ENCODE measurements at places on chromosomes 5 and 9.

- no peaks in the 10 kb centered on the region for H3K27me3 ChIP-seq
- no peaks in the 10 kb centered on the region for H3K4me1 ChIP-seq
Measured at GRCh38 chr5:29230591-29230990, 1962.9 kb upstream of the CDH6 start.

DNA sequence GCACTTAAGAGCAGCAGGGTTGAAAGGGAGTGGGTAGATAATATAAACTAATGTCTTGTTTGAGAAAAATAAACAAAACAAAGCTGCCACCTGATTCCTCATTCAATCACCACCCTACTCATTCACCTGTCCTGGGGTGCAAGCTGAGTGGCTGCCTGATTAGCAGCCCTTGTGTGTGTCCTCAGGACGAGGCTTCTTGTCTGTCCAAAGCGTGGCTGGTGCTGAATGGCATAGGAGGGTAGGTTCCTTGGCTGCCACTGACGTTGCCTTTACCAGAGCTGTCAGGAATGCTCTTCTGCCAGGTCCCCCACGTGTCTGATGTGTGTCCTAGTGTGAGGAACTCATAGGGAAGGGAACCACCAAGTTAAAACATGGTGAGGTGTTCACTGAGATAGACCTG lies 146.6 kb upstream of the SLC24A2 start:
- no peaks in the 10 kb centered on the region for H3K36me3 ChIP-seq
- no peaks in the 10 kb centered on the region for H3K27me3 ChIP-seq
- DNase-seq, result no peak

DNA sequence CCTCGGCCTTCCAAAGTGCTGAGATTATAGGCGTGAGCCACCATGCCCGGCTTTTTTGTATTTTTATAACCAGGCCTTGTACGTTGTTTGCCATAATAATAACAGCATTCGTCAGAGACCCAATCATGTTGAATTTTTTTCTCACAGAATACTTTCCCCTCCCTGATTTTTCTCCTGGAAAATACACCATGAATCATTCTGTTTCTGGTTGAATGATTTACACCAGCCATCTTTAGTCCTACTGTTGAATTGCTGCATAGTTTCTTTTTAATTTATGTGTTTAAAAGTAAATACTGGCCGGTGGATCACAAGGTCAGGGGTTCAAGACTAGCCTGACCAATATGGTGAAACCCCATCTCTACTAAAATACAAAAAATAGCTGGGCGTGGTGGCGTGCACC lies 3.5 kb downstream of the CNOT8 start:
- no peak overlapping the region for H3K27ac ChIP-seq
- DNase-seq, result no peak
- peaks cover 4% of the 10 kb centered on the region for H3K4me1 ChIP-seq
- H3K36me3 ChIP-seq, result peaks cover 45% of the 10 kb centered on the region
- no peaks in the 10 kb centered on the region for H3K27me3 ChIP-seq

GRCh38 chr9:98707166-98708102 lies 1.3 kb downstream of the GABBR2 start:
- H3K27ac ChIP-seq, result no peak overlapping the region
- H3K27me3 ChIP-seq, result peaks cover 78% of the 10 kb centered on the region
- H3K4me1 ChIP-seq, result peaks cover 2% of the 10 kb centered on the region
- H3K36me3 ChIP-seq, result no peaks in the 10 kb centered on the region

DNA sequence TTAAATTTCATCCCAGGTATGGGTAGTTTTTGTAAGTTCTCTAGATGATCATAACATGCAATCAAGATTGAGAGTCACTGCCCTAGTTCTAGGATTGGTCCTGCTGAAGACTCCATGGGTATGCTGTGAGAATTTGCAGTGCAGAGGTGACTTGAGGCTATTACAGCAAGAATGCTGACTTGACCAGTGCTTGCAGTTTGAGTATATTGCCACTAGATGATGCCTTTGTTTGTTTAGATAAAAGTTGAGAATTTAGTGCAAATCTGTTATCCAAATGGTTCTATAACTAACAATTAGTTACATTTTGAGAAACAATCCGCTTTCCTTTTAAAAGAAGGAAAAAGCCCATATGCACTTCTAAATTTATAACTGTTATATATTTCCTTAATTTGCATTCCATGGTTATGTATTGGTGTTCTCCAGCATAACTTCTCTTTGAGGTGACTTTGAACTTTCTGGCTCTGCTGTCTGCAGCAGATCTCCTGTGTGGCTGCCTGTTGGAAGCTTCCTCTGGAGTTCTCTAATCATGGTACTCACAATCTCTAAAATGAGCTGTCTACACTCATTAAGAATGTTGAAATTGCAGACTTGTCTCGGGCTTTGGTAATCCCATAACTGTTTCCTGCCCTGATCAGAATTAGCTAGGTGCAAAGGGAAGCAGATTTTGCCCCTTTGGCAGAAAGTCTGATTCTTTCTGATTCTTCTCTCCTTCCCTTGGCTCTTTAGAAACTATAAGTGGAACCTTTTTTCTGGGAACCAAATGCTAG lies 24.9 kb downstream of the MELK start:
- no peaks in the 10 kb centered on the region for H3K4me1 ChIP-seq

DNA sequence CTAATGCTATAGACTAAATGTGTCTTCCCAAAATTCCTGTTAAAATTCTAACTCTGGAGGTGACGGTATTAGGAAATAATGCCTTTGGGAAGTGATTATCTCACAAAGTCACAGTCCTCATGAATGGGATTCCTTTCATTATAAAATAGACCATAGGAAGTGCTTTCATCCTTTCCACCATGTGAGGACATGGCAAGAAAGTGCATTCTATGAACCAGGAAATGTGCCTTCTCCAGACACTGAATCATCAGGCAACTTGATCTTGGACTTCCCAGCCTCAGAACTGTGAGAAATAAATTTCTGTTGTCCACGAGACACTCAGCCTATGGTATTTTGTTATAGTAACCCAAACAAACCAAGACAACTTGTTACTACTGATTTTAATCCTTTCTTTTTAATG lies 582.4 kb upstream of the C9orf72 start:
- H3K36me3 ChIP-seq, result no peaks in the 10 kb centered on the region
- H3K4me1 ChIP-seq, result peaks cover 1% of the 10 kb centered on the region
- no peak overlapping the region for H3K4me3 ChIP-seq
- DNase-seq, result no peak
- no peak overlapping the region for H3K27ac ChIP-seq
- no peaks in the 10 kb centered on the region for H3K27me3 ChIP-seq

GRCh38 chr5:147436596-147436995 lies 73.3 kb downstream of the DPYSL3 start:
- H3K27me3 ChIP-seq, result no peaks in the 10 kb centered on the region
- no peak for DNase-seq
- peak overlapping the region; percentile 63 for H3K27ac ChIP-seq
- peaks cover 28% of the 10 kb centered on the region for H3K4me1 ChIP-seq
- no peak overlapping the region for H3K4me3 ChIP-seq
- peaks cover 64% of the 10 kb centered on the region for H3K36me3 ChIP-seq

GRCh38 chr5:124669956-124670721 lies 76.3 kb downstream of the ZNF608 start:
- H3K36me3 ChIP-seq, result no peaks in the 10 kb centered on the region
- H3K27ac ChIP-seq, result no peak overlapping the region
- DNase-seq, result no peak
- peaks cover 22% of the 10 kb centered on the region for H3K4me1 ChIP-seq
- no peaks in the 10 kb centered on the region for H3K27me3 ChIP-seq

- DNase-seq, result no peak
- H3K4me3 ChIP-seq, result no peak overlapping the region
- no peak overlapping the region for H3K27ac ChIP-seq
Measured at GRCh38 chr9:137703842-137704508, 85.2 kb downstream of the EHMT1 start.

DNA sequence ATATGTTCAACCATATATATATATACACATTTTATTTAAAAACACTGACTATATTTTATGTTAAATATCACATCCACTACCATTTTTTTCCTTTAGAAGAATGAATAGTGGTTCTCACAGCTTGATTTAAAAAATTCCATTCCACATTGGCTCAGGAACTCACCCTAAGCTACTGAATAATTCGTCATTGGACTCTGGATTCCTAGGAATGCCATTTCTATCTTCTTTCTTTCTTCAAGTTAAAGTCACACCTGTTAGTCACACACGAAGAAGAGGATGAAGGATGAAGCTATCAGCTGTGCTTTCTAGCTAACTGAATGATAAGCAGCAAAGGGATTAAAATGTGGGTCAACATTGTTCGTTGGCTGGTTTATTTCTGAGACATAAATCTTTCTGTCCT lies 7.9 kb downstream of the ELOVL7 start:
- H3K27me3 ChIP-seq, result no peaks in the 10 kb centered on the region
- peaks cover 2% of the 10 kb centered on the region for H3K4me1 ChIP-seq
- no peak overlapping the region for H3K27ac ChIP-seq
- no peak overlapping the region for H3K4me3 ChIP-seq
- no peak for DNase-seq
- no peaks in the 10 kb centered on the region for H3K36me3 ChIP-seq

- no peak overlapping the region for H3K27ac ChIP-seq
- peaks cover 14% of the 10 kb centered on the region for H3K4me1 ChIP-seq
- H3K4me3 ChIP-seq, result peak overlapping the region; percentile 53
- H3K36me3 ChIP-seq, result no peaks in the 10 kb centered on the region
- peaks cover 24% of the 10 kb centered on the region for H3K27me3 ChIP-seq
Measured at GRCh38 chr9:36136894-36137391, 410 bp downstream of the GLIPR2 start.

DNA sequence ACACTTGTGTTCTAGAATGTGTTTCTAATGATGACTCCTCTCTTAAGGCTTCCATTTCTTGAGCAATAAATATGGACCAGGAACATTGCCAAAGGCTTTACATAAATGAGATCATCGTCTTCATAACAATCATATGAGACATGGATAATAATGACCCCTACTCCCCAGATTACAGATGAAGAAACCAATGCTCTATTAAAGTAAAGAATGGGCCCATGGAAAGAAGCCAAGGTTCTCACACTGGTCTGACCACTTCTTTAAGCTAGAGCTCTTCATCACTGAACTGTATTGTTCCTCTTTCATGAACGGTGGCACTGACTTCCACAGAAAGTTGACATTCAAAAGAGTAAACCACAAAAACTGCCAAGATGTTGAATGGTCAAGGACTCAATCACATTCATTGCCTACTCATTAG lies 65.3 kb downstream of the MARCHF3 start:
- no peak for DNase-seq
- no peaks in the 10 kb centered on the region for H3K27me3 ChIP-seq
- no peak overlapping the region for H3K4me3 ChIP-seq

DNA sequence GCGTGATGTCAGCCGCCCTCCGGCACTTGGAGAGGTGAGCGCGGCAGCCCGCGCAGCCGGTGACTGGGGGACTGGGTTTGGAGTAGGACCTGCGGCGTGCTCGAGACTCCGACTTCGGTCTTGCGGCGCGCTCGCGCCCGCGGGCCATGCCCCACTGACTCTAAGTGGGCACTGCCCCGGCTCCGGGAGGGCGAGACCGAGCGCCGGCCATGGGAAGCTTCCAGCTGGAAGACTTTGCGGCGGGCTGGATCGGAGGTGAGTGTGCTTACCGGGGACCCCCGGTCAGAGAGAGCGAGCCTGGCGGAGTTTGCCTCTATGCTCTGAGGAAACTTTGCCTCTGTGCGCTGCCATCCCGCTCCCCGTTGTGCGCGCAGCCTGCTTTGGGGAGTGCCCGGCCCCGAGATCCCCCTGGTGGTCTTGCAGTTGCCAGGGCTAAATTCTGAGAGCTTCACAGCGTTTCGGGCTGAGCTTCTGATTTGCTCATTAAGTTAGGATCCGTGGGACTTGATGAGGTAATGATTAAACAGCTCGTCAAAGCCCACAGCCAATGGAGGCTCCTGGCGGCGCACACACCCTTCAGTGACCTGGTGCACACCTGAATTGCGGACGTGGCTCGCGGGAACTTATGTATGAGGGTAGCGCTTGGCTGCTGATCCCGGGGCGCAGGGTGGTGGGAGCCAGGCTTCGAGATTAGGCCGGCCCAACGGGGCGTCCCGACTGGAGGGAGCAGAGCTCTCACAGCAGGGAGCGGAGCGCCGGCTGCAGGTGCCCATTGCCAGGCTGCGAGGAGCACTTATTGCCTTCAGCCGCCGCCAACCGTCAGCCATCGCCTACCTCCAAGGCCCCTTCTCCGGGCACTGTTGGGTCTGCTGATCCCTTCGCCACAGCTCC lies at the start of gene SLC25A48:
TSS of gene SLC25A48 (plus strand) at position 25 of the 891 bp plus-strand sequence. CDS start at position 210, 185 bp downstream.
- H3K27ac ChIP-seq, result no peak within 1 kb of the TSS
- no peaks in the 10 kb centered on the region for H3K36me3 ChIP-seq
- DNase-seq, result peak; percentile 71
- no peaks in the 10 kb centered on the region for H3K27me3 ChIP-seq
- H3K4me1 ChIP-seq, result no peaks in the 10 kb centered on the region

GRCh38 chr5:103397739-103398581 lies 139.4 kb downstream of the MACIR start:
- no peak for DNase-seq
- H3K27ac ChIP-seq, result no peak overlapping the region
- peaks cover 6% of the 10 kb centered on the region for H3K4me1 ChIP-seq
- no peaks in the 10 kb centered on the region for H3K27me3 ChIP-seq

- no peak for DNase-seq
- no peak overlapping the region for H3K27ac ChIP-seq
- H3K27me3 ChIP-seq, result peaks cover 1% of the 10 kb centered on the region
- no peaks in the 10 kb centered on the region for H3K36me3 ChIP-seq
- H3K4me3 ChIP-seq, result no peak overlapping the region
Measured at GRCh38 chr5:1415059-1415425, 30.2 kb downstream of the SLC6A3 start.

- H3K36me3 ChIP-seq, result no peaks in the 10 kb centered on the region
- peaks cover 2% of the 10 kb centered on the region for H3K4me1 ChIP-seq
- no peak for DNase-seq
- H3K27ac ChIP-seq, result no peak overlapping the region
- H3K4me3 ChIP-seq, result no peak overlapping the region
Measured at GRCh38 chr5:96338624-96339415, 94.2 kb downstream of the PCSK1 start.

DNA sequence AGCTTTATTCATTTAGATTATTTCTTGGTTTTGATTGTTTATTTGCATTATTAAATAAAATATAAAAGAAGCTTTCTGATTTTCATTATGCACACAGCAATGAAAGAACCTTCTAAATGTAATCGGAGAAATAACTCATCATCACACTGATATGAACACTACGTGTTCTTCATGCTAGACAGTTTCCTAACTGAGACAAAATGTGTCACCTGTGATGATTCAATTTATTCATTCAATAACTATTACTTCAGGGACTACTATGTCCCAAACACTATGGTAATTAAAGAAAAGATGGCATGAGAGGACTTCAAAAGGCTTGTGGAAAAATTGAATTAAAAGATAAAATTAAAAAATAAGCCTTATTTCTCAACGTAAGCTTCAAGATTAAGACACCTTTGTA lies 118.1 kb downstream of the SPEF2 start:
- H3K4me3 ChIP-seq, result no peak overlapping the region
- H3K36me3 ChIP-seq, result no peaks in the 10 kb centered on the region
- H3K27ac ChIP-seq, result no peak overlapping the region
- no peaks in the 10 kb centered on the region for H3K27me3 ChIP-seq
- H3K4me1 ChIP-seq, result no peaks in the 10 kb centered on the region

GRCh38 chr5:118098716-118099115 lies 889.6 kb downstream of the DTWD2 start:
- no peak overlapping the region for H3K4me3 ChIP-seq
- no peak overlapping the region for H3K27ac ChIP-seq
